Nephron progenitor cell (in vitro differentiated cells): ENCODE measurements at places on chromosomes 1 and 21.

DNA sequence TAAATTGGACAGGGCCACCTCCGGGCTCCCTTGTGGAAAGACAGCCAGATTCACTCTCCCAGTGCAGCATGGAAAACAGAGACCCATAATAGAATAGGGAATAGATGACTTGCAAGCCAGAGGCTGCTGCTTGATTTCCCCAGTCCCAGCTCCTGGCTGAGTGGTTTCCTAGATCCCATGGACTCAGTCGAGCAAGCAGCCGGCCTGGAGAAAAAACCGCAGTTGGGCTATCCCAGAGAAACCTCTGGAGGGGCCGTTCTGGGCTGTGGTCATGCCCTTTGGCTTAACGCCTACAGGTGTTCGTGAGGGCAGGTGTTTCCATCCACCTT is 61.7 kb downstream of the ELK4 start:
- no peak for DNase-seq

- no peak for DNase-seq
Measured at GRCh38 chr1:59276439-59276851, 20.4 kb upstream of the FGGY start.

- no peak for DNase-seq
Measured at GRCh38 chr1:7313081-7313546, 458.0 kb upstream of the VAMP3 start.

DNA sequence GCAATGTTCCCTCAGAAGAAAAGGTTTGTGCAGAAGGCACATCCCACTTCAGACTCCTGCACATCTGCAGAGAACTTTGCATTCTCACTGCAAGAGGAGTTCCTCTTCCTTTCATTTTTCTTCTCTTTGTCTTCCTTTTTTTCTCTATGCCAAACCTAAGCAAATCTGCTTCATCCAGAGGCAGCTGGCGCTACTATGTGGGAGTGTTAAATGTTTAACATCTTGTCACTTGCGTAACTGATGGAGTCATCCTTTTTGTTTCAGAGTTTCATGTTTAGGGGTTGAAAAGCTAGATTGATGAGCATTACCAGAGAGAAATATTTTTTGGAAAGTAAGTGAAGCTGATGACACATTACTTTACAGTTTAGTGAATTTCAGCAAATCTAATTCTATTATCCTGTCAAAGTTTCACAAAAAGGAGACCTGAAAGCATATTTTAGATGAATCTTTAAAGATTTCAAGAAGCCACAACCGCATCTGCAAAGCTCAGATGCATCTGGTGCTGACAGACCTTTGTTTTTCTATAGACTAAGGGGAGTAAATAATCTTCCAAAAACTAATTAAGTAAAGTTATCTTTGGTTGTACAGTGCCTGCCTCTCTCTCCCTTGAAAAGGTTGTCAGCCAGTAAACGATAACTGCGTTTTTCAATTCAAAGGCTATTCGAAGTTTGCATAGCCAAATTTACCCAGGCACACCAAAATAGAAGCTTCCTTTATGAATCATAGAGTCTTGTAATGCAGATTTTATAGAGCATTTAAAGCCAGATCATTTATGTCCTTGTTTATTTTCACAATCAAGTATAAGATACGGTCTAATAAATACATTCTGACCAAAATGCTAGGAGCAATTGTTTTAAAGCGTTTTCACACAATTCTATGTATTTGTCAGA is 1.2 kb upstream of the LRRC53 start:
- DNase-seq = no peak

DNA sequence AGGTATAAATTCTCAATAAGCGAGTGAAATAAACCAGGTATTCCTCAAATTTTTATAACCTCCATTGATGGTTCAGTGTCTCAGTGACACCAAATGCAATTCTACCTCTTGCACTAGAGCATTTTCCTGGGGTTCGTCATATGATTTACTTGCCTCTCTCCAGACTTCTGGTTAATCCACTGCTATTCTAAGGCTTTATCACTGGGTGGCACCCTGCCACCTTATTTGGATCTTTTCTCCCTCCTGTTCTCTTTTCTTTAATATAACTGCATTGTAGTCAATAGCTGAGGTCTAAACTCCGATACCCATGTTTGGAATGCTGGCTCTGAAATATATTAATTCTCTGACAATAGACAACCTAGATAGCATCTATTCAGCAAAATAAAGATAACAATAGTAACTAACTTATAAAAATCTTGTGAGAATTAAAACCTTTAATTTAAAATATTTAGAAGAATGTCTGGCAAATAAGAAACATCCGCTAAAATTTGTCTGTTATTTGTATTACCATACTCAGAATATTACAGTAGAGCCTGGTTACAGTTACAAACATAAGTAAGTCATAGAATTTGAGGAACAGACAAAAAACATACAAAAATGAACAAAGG is 436.4 kb downstream of the PLA2G4A start:
- peak; percentile 23 for DNase-seq

GRCh38 chr1:119674835-119675289 is 26.8 kb upstream of the ZNF697 start:
- no peak for DNase-seq

- DNase-seq = no peak
Measured at GRCh38 chr1:30089024-30089430, 634.4 kb downstream of the MATN1 start.

- DNase-seq = no peak
Measured at GRCh38 chr1:2797741-2798016, 3.8 kb downstream of the TTC34 start.

DNA sequence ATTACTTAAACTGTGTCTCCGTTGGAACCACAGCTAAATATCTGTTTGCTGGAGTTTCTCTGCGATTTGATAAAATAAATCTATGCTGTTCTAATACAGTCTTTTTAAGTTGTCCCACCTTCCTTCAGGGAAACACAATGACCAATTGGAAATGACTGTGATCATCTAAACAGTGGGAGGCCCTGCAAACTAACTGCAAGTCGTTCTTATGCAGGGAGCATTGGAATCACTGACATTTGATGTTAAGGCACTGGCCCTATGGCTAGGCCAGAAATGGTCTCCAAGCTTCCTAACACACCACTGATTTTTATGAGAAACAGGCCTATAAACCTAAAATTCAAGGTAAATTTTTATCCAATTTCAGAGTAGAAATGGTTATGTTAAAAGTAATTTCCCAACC is 645.2 kb downstream of the LMO4 start:
- DNase-seq = no peak
